ENCODE measurements at places on chromosomes 16 and 17.

DNA sequence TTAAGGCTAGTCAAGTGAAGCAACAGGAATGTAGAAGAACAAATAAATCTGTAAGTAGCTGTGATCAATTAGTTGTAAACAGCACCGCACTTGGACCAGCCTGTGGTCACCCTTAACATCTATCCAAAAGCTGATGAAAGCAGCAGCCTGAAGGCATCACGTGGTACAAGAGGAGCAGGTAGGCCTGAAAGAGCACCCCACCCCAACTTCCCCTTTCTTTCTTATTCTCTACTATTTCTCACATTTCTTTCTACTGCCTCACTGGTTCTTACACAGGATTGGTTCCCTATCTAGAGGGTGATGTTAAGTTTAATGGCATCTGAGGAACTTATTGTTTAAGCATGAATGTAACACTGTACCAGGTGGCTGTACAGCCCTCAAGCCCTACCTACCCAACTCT is 42.6 kb upstream of the CLEC18B start:
- ATAC-seq, result no peak

DNA sequence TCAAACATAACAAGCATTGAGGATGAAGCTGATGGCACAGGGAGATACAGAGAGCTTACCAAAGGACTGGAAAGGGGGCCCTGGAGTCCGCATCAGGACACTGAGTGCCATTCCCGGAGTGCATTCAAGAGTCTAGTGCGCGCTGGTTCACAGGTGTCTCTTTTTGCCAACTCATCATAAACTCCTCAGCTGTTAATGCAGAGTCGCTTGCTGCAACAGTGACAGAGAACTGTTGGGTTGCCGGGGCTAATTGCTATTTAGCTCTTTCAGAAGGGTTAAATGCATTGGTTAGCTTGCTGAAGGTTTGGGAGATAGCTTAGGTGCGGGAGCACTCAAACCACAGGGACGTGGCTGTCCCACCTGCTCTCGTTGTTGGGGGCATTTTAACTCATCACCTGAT is 1091.6 kb upstream of the EEF2KMT start:
- no peak for ATAC-seq

- no peak for ATAC-seq
Observed at GRCh38 chr17:50818921-50819657, 16.3 kb upstream of the WFIKKN2 start.

- no peak for ATAC-seq
Observed at GRCh38 chr17:2685696-2686095, 25.9 kb downstream of the CLUH start.

DNA sequence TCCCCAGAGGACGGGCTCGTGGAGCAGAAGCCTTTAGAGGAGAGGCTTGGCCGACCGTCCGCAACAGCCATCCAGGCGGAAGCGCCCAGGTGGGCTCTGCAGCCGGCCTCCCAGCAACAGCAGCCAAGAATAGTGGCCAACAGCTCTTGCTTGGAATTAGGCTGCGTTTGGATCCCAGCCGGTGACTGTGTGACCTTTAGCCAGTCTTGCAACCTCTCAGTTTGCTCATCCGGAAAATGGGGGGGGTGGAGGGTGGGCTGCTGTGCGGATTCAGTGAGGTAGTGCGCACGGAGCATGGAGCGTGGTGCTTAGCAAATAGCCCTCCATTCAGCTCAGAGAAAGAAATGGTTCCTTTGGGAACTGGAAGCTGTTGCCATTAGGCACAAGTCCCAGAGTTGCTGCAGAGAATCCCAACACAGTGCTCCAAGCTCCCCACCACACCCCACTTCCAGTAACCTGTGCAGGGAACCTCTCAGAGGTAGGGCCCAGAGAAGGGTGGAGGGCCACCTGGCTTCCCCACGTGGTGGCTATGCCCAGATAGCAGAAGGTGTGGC is 46.7 kb downstream of the RTN4RL1 start:
- ATAC-seq, result no peak

GRCh38 chr16:78237841-78238240 is 138.4 kb downstream of the WWOX start:
- ATAC-seq, result no peak

DNA sequence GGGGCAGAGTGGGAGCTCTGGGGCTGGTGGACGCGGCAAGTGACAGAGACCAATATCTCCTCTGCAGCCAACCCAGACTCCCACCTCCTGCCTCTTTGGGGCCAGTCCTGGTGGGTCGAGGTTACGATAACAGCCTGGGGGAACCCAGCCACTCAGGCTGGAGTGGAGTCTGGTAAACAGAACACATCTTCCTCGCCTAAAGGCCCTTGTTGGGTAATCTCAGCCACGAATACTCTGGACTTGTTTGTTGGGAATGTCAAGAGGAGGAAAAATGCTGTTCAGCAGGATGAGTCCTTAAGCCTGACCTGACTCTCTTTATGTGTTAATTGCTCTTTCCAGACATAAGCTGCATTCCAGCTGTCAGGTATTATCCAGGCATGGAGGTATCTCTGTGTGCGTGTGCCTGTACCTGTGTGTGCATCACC is 8.0 kb upstream of the SPNS2 start:
- no peak for ATAC-seq

- no peak for ATAC-seq
Observed at GRCh38 chr16:88338111-88338510, 44.6 kb upstream of the ZNF469 start.

DNA sequence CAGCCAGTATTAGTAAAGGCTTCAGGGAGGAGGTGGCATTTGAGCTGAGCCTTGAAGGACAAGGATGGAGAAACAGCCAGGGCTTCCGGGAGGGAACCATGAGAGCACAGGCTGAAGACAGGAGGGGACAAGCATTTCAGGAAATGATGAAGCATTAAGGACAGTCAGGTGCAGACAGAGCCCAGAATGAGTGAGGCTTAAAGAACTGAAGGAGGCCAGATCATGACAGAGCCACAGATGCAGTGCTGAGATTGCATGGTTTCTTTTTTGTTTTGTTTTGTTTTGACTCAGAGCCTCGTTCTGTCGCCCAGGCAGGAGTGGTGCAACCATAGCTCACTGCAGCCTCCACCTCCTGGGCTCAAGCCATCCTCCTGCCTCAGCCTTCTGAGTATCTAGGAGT is 211.5 kb downstream of the SOX9 start:
- ATAC-seq, result no peak

DNA sequence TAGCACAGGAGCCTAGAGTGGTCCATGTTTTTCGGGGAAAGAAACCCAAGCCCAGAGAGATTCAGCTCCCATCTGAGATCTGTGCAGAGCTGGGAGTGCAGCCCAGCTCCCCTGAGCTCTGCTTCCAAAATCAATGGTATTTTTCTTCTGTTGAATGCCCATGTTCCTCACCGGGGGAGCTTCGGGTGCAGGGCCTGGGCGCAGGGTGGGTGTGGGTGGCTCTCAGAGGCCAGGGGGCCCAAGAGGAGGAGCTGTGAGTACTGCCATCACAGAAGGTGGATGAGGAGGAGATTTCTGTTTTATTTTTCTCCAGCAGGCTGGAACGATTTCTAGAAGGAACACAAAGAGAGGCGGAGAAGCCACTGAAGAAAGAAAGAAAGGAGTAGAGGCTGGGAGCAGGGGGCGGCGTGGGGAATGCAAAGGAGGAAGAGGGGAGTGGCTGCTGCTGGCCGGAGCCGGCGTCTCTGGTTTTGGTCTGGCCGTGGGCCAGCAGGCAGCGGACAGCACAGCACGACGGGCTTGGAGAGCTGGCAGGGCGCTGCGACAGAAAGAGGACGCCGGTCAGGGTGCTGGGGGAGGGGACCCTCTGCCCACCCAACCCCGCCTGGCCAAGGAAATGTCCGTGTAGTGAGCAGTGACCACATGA is 76.2 kb upstream of the KSR1 start:
- ATAC-seq, result peak; percentile 60

DNA sequence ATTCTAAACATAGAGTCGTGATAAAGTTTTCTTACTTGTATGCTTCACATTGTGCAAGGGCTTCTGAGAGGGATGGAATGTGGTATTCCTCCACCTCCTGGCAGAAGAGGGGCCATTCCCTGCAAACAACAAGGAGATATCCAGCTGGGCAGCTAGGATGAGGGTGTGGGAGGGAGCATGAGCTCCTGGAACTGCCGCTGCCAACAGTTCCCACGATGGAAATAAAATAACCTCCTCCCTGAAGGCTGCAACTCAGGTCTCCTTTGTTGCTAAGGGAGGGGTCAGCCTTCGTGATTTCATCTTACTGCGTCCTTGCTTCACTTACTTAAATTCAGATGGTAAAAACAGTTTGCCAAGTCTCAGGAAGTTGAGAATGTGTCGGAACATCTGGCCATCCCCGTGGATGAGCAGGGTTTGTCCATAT is 15.6 kb downstream of the PLEKHG4 start:
- ATAC-seq, result no peak

GRCh38 chr16:86534779-86535615 is 20.0 kb downstream of the MTHFSD start:
- no peak for ATAC-seq

GRCh38 chr16:51267681-51268080 is 116.6 kb upstream of the SALL1 start:
- no peak for ATAC-seq

DNA sequence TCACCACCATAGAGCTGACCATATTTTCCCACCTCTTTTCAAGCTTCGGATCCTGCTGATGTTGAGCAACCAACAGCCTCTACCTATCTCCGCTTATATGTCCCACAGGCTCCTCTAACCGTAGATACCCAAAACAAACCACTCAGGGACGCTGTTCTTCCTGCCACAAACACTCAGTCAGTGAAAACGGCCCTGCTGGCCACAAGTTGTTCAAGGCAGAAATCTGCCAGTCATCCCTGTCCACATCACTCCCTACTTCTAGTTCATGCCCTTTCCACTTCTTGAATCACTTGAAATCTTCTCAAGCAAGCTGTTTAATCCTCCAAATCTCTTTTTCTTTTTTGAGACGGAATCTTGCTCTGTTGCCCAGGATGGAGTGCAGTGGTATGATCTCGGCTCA is 7.9 kb downstream of the RABEP2 start:
- ATAC-seq, result no peak

DNA sequence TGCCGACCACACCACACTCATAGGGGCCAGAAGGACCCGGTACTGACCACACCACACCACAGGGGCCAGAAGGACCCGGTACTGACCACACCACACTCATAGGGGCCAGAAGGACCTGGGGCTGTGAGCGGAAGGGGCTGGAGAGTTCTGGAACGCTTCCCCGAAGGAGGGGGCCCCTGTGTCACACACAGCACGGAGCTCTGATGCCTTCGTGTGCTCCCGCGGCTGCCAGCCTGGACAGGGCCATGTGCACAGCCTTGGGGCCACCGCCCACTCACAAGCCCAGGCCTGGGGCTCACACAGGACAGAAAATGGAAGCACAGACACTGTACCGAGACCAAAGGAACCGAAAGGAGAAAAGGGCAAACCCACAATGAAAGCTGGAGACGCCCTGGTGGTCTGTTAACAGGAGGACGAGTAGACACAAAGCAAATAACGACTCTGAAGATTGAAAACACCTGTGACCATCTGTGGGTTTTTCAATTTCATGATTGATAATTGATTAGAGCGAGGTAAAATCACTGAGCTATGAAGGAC is 106.5 kb upstream of the METRNL start:
- ATAC-seq, result no peak

- ATAC-seq, result no peak
Observed at GRCh38 chr17:7355053-7355452, at the start of gene TMEM95. Gene TMEM95 (plus strand): TSS chr17:7355156. CDS start chr17:7355205, 49 bp downstream.

- no peak for ATAC-seq
Observed at GRCh38 chr16:5252791-5253190, 155.2 kb upstream of the EEF2KMT start.

GRCh38 chr17:8747742-8748141 is 3.1 kb upstream of the CCDC42 start:
- ATAC-seq, result no peak

- no peak for ATAC-seq
Observed at GRCh38 chr17:37478187-37478586, 11.5 kb upstream of the DUSP14 start.

DNA sequence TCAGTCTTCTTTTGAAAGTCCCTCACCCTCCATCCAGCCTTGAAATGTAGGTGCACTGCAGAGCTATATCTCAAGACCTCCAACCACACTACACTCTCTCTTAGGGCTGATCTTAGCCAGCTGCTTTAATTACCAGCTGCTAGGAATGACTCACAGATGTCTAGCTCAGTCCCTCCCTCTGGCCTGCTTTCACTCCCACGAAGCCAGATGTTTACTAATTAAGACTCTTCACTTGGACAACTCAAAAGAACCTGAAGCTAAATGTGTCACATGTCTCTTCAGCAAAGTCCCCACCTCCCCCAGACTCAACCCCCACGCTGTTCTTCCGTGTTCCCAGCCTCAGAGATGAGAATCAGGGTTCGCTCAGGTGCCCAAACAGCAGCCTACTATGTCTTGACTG is 2.6 kb downstream of the GTF3C1 start:
- ATAC-seq, result no peak

- ATAC-seq, result no peak
Observed at GRCh38 chr17:67490471-67490870, 113.4 kb downstream of the PITPNC1 start.

DNA sequence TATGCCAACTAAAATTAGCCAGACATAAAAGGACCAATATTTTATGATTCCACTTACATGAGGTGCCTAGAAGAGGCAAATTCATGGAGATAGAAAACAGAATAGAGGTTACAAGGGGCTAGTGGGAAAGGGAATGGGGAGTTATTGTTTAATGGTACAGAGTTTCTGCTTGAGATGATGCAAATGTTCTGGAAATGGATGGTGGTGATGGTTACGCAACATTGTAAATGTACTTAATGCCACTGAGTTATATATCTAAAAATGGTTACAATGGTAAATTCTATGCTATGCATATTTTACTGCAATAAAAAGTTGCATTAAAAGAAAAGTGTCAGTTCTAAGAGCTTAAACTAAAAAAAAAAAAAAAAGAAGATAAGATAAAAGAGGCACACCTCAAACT is 17.9 kb downstream of the MT1X start:
- ATAC-seq, result no peak

DNA sequence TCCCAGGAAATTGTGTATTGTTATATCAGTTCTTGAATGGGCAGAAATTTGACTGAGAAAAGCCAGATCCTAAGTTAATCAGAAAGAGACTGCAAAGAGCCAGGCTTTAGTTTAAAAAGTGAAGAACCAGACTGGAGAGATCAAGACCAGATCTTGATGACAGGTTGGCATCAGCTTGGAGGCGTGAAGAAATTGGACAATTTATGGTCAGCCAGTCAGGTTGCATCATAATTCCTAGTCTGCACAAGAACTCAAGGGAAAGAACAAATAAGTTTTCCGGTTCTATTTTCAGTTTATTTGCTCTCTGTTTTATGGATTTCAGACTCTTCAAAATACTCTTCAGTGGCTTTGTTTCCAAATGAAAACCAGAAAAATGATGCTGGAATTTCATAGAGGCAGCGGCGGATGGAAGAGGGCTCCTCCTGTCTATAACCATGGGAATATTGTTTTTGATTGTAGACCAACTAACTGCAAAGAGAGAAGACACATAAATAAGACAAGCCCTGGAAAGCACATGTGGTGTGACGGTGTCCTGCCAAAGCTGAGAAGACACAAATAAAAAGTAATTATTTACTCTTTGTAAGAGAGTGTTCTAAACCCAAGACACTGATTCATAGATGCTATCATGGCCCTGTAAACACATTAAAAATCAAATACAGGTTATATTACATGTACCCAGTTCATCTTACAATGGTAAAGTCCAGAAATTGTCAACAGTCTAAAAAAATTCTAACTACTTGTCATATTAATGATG is 91.7 kb downstream of the PCTP start:
- no peak for ATAC-seq
